ENCODE measurements at places on chromosomes 2 and 18. TPM values are rescaled to one million over a fixed set of nuclear protein-coding genes. Genes with fewer than 3 reads are reported as not detected.

GRCh38 chr2:143690235-143690634 lies 561.0 kb downstream of the ARHGAP15 start:
- DNase-seq = no peak

- no peak for DNase-seq
Observed at GRCh38 chr2:230870544-230871360, 6.0 kb downstream of the ITM2C start.

- DNase-seq = no peak
Observed at GRCh38 chr18:12838178-12838634, 45.8 kb downstream of the PTPN2 start.

- DNase-seq = no peak
Observed at GRCh38 chr2:69134306-69134945, 121.4 kb downstream of the ANTXR1 start.

GRCh38 chr2:99072551-99072950 lies 69.0 kb upstream of the C2orf15 start:
- DNase-seq = no peak

- no peak for DNase-seq
Observed at GRCh38 chr18:24630346-24630880, 170.0 kb downstream of the HRH4 start.

- no peak for DNase-seq
Observed at GRCh38 chr2:145744541-145745386, 1224.8 kb upstream of the ZEB2 start.

DNA sequence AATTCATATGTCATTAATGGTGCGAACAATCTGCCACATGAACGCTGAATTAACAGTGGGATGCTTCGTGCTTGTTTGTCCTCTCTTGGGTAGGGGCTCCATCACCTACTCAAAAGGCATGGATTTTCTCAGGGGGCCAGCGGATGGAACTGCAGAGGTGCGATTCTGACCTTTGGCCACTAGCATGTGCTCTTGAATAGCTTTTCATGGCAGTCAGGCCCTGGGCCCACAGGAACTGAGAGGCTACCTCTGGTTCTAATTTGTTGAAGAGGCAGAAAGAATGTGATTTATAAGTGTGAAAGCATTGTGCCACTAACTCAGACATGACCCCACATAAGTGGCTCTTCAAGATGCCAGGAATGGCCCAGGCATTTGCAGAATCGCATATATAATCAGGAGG lies 283.2 kb downstream of the INSIG2 start:
- DNase-seq = no peak

DNA sequence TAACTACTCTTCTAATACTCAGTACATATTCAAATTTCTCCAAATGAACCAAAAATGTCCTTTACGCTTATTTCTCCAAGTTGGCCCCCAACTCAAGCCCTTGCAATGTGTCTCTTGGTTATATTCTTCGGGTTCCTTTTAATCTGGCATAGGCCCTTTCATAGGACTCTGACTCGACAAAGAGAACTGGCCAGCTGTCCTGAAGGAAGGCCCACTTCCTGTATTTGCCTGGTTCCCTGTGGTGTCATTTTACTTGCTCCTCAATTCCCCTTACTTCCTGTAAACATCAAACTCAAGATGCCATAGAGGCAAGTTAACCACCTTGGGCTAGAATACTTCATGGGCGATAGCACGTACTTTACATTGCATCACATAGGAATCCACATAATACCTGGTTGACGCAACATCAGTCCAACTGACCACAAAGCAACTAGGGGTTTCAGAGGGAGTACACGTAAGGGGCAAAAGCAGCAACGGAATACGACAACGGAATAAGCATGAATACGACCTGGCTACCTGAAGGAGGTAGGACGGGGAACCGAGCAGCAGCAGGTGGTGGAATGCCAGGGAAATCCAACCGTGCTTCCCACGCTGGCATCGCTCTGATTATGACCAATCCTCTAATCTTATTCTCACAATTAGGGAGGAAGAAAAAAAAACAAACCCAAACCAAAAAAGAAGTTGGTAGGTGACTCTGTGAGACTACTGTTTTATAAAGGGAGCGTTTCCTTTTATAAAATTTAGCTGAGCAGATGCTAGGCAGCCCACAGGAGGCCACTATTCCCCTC lies 823 bp upstream of the GORASP2 start:
- DNase-seq = no peak

DNA sequence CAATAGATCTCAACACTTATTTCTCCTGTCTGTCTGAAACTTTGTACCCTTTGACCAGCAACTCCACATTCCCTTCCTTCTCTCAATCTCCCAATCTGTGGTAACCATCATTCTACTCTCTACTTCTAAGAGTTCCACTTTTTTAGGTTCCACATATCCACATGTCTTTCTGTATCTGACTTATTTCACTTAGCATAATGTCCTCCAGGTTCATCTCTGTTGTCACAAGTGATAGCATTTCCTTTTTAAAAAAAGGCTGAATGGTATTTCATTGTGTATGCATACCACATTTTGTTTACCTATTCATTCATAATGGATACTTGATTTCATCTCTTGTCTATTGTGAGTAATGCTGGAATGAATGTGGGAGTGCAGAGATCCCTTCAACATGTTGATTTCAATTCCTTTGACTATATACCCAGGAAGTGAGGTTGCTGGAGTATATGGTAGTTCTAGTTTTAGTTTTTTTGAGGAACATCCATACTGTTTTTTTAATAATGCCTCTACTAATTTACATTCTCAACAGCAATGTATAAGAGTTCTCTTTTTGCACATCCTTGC lies 18.8 kb upstream of the MMADHC start:
- DNase-seq = no peak

DNA sequence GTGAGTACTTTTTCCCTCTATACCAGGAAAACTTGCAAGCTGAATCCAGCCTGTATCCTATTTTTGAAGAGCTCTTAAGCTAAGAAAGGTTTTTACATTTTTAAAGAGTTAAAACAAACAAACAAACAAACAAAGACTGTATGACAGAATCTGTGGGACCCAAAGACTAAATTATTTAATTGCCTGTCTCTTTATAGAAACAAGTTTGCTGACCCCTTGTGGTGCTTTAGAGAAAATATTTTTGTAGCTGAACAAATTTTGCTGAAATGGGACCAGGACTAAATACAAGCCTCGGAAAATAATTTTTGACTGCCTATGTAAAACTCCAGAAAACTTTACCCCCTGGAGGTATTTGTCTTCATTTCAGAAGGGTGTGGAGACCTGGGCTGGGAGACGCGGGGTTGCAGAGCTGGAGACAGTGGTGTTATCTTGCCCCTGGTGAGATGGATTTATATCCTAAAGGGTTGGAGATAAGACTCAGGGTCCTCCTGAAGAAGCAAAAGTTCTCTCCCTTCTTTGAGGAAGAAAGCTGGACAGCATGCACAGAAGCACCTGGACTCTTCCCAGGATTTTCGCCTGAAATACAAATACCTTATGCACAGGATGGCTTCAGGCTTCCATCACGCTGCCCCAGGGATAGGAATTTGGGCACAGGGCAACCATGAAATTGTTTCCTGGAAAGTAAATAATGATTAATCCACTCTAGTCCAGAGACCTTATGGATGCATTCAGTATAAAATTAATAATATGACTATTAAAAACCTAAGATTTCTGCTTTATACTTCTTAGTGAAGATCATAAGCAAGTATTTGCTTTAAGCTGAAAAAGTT lies 54.3 kb downstream of the TMX3 start:
- no peak for DNase-seq

- no peak for DNase-seq
Observed at GRCh38 chr2:45199973-45200372, 190.7 kb upstream of the SIX2 start.

DNA sequence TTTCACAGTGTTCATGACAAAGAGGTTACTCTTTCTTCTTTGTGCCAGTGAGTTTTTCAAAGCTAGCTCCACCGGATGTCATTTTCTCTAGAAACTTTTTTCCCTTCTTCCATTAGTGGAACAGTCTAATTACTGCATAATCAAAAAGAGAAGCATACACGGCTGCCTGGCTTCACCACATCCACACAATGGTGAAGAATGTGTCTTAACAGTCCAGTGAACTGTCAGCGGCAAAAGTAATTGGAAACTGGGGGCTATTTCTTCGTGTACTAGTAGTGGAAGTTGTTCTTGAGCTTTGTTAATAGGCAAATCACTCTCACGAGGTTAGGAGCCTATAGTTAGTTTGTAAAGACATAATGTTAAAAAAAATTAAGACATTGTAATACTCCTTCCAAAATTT lies 32.9 kb upstream of the PIK3C3 start:
- DNase-seq = no peak

- peak; percentile 57 for DNase-seq
Observed at GRCh38 chr2:105488285-105488684, 89.4 kb upstream of the FHL2 start.

DNA sequence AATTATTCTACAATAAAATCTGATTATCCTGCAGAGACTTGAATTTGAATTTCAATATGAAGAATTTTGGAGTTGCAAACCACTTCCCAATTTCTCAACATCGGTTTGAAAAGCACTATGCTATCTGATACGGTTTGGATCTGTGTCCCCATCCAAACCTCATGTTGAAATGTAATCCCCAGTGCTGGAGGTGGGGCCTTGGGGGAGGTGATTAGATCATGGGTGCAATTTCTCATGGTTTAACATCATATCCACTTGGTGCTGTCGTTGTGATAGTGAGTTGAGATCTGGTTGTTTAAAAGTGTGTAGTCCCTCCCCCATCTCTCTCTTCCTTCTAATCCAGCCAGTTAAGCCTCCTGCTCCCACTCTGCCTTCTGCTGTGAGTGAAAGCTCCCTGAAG lies 205.7 kb downstream of the NBAS start:
- no peak for DNase-seq

DNA sequence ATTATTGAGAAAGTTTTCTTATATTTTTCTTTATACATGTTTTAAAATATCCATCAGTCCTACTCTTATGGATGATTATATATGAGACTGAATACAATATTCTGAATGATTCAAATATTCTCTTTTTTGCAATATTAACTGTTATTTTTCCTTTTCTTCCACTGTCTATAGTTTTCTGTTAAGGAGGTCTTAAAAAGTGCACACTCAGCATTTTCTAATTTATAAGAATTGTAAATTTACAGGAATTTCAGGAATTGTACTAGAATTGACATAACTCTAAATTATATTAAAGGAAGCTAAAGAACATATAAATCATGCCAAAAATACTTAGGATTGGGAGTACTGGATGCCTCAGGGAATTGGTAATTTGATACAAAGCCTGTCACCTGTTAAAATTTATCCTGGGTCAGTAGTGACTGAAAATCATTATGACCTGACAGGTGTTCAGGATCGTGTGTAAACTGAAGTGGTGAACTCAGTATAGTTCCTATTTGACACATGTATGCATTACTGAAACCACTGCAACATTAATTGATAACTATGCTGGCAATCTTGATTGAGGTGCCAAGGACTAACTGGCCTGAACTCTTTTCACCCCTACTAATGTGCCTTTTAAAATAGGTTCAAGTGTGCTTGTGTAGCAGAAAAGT lies 30.4 kb downstream of the MSTN start:
- no peak for DNase-seq

DNA sequence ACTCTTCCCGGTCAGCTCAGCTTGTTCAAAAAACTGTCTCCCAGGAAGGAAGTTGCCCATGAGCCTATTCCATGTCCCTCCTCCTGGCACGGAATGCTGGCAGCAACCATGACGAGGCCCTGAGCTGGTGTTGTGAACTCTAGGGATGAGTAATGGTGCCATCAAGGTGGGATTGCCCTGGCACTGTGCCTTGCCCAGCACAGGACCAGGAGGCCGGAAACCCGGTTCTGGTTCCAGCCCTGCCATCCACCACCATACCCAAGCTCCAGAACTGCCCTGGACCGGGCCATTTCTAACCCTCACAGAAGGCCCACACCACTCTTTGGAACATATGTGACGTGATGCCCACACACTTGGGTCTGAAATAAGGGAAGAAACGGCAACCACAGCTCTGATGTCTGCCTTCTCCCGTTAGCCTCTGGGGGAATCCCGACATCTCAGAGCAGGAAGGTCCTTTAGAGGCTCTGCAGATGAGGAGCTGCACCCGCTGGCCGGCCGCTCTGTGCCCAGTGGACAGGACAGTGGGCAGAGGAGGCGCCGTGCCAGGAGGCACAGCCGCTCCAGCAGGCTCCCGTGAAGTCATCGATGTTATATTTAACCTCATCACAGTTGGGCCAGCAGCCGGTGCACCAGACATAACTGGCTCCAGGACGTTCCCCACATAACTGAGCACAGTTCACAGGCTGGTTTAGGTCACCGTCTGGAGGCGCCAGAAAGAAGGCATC lies 462.1 kb upstream of the ID2 start:
- DNase-seq = peak; percentile 71

GRCh38 chr2:118954297-118955060 lies 12.5 kb downstream of the MARCO start:
- DNase-seq = no peak

- DNase-seq = no peak
Observed at GRCh38 chr2:213232649-213233437, 51.4 kb upstream of the SPAG16 start.

- no peak for DNase-seq
Observed at GRCh38 chr2:215683295-215683694, 247.4 kb upstream of the FN1 start.

DNA sequence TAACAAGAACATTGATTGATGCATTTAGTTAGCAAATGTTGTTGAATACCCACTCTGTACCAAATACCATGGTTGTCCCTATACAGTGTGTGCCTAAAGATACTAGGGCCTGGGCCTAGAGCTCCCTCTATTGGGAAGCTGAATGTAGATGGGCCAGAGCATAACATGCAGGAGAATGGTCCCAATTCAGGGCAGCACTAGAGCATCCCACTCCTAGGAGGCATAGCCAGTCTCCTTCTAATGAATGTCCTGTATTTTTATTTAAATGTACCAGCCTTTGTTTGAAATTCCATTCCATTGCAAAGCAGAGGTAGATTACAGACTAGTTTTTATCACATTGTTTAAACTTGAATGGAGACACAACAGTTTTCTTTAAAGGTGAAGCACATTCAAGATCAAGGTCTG lies 90.6 kb downstream of the FEZ2 start:
- peak; percentile 58 for DNase-seq

GRCh38 chr2:156883804-156884203 lies 373.7 kb upstream of the GALNT5 start:
- no peak for DNase-seq

Gene MERTK
- total RNA-seq = 2.3 TPM

Gene SPRED2
- 17.3 TPM for total RNA-seq

Gene BUB1
- total RNA-seq = 0.38 TPM

Gene STPG4
- total RNA-seq = not detected

Gene DLGAP1
- not detected for total RNA-seq

Gene EGR4
- total RNA-seq = not detected

Gene AGXT
- not detected for total RNA-seq

Gene CRYBA2
- total RNA-seq = not detected

Gene IL1A
- not detected for total RNA-seq

Gene C2orf81
- total RNA-seq = 0.78 TPM

Gene C2orf78
- not detected for total RNA-seq

Gene AKAIN1
- not detected for total RNA-seq

Gene CIDEA
- total RNA-seq = 0.54 TPM

Gene MEIS1
- 33.9 TPM for total RNA-seq
